Adipocyte (in vitro differentiated cells): ENCODE measurements at places on chromosomes 2 and 18.

- no peak for DNase-seq
These were observed 140.3 kb downstream of the TCF4 start for GRCh38 chr18:55447672-55448018.

- DNase-seq, result peak; percentile 83
These were observed 59.5 kb downstream of the E2F6 start for GRCh38 chr2:11406267-11406957.

DNA sequence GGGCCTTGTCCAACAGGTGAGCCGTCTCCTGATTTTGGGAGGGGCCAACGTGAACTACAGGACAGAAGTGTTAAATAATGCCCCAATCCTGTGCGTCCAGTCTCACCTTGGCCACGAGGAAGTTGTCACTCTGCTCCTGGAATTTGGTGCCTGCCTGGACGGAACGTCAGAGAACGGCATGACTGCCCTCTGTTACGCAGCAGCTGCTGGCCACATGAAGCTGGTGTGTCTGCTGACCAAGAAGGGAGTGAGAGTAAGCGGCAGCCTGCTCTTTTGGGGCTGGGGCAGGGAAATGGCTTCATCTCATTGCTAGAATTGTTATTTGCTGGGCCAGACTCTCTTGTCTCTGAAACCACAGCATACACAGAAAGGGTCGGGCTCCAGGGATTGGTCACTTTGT, 92.3 kb downstream of the WDSUB1 start:
- DNase-seq, result no peak

GRCh38 chr2:184154438-184154837, 443.9 kb upstream of the ZNF804A start:
- peak; percentile 21 for DNase-seq

GRCh38 chr2:85607268-85608215, 4.3 kb downstream of the C2orf68 start:
- DNase-seq, result no peak

DNA sequence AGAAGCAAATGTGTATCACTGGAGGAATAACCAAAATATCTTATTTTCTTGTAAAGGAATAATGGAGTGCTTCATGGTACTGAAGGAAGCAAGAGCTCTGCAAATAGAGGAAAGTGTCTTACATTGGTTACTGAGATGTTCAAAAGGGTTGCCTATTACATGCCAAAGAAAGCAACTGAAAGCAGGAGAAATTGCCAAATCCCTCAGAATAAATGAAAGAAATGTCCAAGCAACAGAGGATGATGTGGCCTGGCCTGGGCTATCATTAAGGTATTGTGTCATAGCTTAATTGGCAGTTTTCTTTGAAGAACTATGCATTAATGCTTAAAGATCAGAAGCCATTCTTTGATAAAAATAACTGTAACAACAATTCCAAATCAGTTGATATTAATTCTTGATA, 173.7 kb downstream of the RAB3GAP1 start:
- DNase-seq, result no peak

GRCh38 chr18:45085916-45086624, 405.4 kb downstream of the SETBP1 start:
- DNase-seq, result no peak

DNA sequence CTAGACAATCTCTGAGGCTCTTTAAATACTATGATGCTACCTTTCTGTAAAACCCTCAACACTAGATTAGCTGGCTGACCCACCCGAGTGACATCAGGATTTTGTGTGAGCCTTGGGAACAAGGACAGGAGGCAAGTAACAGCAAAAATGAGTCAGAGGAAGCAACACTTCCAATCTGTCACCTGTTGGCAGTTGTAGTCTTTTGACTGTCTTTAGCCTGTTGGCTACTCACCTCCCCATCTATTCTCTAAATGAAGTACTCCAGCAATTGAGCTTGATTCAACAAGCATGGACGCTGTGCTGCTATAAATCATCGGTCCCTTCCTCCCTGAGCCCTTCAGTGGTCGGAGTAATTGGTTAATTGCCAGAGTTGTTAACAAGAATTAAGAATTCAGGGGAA, 898.7 kb downstream of the BCL11A start:
- no peak for DNase-seq

- DNase-seq, result peak; percentile 5
These were observed 15.0 kb downstream of the RAB27B start for GRCh38 chr18:54843314-54843713.

DNA sequence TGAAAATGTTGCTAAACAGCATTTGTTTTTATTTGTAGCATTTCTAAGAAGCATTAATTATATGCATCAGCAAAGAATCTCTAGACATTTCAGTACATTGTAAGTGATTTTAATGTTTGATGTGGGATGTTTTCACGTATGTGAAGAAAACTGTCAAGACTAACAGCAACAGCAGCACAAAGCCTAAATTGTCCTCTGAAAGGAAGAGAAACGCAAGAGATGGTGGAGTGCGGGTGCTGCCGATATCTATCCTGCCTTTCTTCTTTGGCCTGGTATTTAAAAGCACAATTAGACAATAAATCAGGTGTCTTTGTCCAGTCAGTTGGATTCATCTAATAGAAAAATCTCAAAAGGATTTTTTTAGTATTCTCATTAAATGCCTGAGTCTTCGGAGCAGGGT, 3.1 kb downstream of the TWIST2 start:
- DNase-seq, result peak; percentile 48

- no peak for DNase-seq
These were observed 585.2 kb downstream of the CCDC85A start for GRCh38 chr2:56768973-56769372.

DNA sequence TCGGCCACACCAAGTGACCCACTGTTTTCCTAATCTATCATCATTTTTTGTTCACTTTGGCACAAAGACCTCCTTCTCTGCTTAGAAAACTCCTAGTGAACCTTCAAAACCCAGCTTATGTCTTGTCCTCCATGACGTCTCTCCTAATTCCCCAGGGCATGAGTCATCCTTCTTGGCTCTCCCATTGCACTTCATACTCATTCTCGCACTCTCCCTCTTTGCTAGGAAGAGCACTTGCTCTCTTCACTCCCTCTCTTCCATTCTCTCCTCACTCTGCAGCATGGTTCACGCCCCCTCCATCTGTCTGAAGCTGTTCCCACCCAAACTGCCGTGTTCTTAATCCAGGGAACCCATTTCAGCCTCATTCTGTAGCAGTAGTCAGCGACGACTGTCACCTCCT, 103.9 kb downstream of the MRO start:
- DNase-seq, result no peak

GRCh38 chr18:51162617-51163016, 34.9 kb downstream of the MEX3C start:
- no peak for DNase-seq

DNA sequence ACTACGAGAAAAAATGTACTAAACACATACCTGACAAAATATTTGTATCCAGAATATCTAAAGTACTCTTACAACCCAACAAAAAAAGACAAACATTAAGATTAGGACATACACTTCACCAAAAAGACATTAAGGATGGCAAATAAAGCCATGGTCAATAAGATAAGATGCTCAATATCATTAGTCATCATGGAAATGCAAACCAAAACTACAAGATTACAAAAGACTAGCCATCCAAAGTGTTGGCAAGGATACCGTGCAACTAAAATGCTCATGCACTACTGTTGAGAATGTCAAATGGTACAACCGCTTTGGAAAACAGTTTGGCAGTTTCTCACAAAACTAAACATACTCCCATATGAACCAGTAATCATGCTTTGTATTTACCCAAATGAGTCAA, 29.7 kb downstream of the MAP3K2 start:
- DNase-seq, result no peak

- DNase-seq, result no peak
These were observed 35.0 kb upstream of the PTH2R start for GRCh38 chr2:208371634-208371935.

DNA sequence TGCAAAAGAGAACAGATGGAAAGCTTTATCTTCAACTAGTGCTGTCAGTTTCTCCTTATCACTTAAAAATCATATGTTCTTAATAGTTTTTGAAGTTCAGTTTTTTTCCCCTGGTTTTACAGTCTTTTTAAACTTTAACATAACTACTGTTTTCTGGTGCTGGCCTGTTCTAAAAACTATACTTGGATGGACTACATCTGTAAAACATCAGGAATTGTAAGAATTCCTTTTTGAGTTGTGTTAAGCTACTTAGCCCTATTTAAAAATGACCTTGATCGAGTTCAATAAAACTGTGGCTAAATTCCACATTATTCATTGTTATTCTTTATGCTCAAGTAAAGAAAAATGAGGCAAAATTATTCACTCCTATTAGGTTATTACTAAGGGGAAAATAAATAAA, 397.7 kb downstream of the NUP35 start:
- peak; percentile 3 for DNase-seq

DNA sequence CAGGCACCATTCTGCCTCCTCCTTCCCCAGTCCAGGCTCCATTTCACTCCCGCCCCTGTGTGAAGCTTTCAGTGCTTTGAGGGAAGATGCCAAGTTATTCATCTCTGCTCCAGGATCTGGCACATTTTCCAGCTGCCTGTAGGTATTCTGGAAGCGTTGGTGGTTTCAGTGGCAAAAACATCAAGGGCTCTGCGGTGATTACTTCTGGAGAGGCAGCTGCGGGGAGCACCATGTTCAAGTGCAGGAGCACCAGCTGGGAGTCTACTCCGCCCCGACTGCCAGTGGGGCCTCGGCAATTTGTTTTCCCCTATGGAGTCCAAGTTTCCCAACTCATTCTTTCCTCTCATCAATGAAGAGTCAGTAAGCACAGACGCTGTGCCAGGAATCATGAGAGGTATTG, 211.7 kb downstream of the CLIP4 start:
- DNase-seq, result no peak

- peak; percentile 42 for DNase-seq
These were observed 156.8 kb downstream of the PAX3 start for GRCh38 chr2:222142027-222142426.

GRCh38 chr2:168210895-168211570, 36.4 kb downstream of the STK39 start:
- DNase-seq, result peak; percentile 77

DNA sequence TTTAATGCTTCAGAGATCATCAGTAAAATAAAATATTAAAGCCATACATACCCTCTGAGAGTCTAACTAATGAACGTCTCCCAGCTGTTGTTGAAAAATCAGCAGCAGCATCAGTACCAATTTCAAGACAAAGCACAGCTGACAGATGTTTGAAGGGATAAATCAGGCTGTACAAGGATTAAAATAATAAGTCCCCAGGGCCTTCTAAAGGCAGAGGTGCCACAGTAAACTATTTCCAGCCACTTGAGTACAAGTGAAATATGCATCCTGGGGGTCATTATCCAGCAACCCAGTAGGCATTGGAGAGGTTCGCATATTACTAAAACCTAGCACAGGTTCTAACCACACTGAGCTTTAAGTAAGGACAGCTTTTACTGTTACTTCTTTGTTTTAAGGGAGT, 76.9 kb downstream of the NXPH2 start:
- no peak for DNase-seq

- DNase-seq, result no peak
These were observed 258.5 kb downstream of the PTGR3 start for GRCh38 chr18:74950479-74950878.

- DNase-seq, result no peak
These were observed 158.7 kb downstream of the DNAH7 start for GRCh38 chr2:195909926-195910325.

- DNase-seq, result no peak
These were observed 87.4 kb upstream of the GLS start for GRCh38 chr2:190792956-190793888.

GRCh38 chr2:51697095-51697494, 665.2 kb upstream of the NRXN1 start:
- DNase-seq, result no peak

DNA sequence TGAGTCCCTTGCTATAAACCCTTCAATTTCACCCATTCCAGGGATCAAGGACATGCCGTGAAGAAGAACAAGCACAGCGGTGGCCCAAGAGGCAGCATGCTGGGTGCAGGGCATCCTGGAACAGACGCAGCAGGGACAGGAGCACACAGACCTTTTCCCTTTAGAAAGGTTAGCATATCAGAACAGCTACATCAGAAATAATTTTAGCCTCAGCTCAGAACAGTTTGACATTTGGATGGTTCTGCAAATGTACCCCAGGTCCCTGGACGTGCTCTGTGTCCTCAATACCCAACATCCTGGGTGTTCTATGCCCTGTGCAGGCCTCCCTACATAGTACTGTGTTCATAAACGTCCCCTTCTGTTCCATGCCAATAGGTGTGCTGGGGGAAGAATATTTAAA, 80.4 kb downstream of the MYOM1 start:
- DNase-seq, result no peak

GRCh38 chr2:151999053-151999452, 99.8 kb downstream of the CACNB4 start:
- peak; percentile 51 for DNase-seq

DNA sequence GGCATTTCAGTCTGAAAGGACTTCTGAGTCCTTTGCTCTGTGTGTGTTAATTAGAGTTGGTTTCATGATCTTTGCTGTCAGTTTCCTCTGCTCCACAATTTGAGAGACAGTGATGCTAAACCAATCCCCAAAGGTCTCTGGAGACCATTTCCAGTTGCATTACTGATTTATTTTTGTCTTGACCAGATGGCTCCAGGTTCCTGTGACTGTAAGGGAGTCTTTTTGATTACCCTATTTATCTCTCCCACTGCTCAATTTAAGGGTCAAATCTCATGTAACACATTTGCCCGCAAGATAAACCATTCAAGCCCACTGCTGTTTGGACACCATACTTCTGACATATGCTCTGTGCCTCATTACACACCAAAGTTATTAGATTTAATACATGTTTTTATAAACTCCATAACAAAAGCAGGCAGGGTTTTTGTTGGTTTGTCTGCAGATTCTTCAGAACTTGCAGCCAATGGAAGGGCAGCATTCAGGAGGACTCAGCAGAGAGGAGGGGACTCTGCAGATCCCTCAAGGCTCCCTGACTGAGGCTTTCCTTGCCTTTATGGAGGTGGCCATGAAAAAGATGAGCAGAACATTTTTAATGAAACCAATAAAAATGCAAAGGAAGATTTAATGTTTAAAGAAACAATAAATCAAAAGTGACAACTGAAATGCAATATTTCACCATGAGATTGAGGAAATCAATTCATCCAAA, 889.3 kb upstream of the CELF4 start:
- DNase-seq, result no peak

DNA sequence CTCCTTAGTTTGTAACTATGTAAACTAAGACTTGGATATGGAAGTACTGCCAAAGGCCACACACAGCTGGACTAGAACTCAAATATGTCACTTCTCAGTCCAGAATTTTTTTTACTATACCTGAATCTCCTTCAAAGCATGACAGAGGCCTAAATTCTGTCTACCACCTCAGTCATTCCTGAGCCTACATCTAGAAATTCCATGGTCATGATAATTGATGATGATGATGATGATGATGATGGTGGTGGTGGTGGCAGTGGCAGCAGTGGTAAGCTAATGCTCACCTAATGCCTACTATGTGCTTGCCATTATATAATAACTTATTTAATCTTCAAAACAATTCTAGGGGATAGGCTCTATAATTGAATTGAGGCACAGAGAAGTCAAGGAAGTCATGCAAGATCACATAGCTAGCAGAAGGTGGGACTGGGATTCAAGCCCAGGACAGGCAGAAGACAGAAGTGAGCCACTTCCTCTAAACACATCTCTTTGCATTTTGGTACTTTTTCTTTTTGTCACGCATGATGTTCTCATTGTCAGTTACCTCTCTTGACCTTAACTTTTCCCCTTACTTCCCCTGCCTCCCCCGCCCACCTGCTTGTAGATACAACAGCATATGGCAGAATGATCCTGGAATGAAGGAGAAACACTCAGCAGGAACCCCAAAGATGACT, 539.3 kb downstream of the TNS1 start:
- no peak for DNase-seq
